ENCODE measurements at places on chromosomes 16 and 17.

DNA sequence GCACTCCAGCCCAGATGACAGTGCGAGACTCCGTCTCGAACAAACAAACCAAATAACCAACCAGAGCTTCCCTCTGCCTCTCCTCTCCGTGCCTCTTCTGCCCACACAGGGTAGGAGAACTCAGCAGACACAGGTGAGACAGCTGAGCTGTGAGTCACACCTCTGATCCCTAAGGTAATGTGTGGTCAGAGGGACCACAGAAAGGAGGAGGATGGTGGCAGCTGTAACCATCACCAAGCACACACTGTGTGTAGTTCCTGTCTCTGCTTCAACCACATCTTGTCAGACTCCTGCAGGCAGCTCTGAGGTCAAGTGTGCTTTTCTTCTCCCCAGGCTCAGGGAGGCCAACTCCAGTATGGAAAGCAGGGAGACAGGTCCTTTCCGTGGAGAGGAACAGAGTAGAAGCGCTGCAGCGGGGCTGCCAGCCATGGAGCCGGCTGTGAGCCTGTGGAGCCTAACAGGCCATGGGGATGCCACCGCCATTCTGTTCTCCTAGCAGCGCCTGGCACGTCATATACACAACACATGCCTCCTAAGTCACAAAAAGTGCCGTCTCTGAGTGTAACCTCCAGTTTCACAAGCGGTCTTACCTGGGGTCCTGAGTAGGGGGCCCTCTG lies 7.1 kb downstream of the NUDT16L1 start:
- no peak for DNase-seq

DNA sequence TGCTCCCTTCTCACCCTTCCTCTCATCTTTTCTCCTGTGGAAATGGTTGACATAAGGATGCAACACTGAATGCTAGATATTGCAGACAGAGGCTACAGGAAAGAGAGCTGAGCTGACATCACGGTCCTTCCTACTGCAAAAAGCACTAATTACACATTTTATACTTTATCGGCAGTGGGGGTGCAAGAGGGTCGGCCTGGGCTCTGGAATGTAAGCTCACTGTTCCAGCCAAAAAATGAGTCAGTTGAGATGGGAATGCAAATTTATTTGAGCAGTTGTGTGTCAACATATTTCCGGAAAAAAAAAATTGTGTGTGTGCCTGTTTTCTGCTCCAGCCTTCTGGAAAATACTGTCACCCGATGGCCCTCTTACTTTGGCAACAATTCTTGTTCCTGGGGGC lies 14.1 kb upstream of the MRTFB start:
- DNase-seq = no peak

- peak; percentile 72 for DNase-seq
Observed at GRCh38 chr16:15952265-15952711, 2.9 kb downstream of the ABCC1 start.

- no peak for DNase-seq
Observed at GRCh38 chr17:73941919-73942530, 261.5 kb upstream of the RPL38 start.

GRCh38 chr17:76736349-76737081 lies 616 bp downstream of the SRSF2 start:
- DNase-seq = peak; percentile 91

DNA sequence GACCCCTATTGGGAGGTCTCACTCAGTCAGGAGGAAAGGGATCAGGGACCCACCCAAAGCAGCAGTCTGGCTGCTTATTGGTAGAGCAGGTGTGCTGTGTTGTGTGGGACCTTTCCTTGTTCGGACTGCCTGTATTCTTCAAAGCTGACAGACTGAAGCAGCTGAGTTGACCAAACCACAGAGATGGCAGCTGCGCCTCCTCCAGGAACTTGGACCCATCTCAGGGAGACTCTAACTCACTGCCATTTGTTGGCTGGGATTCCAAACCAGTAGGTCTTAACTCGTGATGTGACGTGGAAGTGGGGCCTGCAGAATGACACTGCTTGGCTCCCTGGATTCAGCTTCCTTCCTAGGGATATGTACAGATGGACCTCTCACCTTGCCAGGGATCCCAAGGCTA lies 9.6 kb upstream of the UQCRC2 start:
- DNase-seq = no peak

DNA sequence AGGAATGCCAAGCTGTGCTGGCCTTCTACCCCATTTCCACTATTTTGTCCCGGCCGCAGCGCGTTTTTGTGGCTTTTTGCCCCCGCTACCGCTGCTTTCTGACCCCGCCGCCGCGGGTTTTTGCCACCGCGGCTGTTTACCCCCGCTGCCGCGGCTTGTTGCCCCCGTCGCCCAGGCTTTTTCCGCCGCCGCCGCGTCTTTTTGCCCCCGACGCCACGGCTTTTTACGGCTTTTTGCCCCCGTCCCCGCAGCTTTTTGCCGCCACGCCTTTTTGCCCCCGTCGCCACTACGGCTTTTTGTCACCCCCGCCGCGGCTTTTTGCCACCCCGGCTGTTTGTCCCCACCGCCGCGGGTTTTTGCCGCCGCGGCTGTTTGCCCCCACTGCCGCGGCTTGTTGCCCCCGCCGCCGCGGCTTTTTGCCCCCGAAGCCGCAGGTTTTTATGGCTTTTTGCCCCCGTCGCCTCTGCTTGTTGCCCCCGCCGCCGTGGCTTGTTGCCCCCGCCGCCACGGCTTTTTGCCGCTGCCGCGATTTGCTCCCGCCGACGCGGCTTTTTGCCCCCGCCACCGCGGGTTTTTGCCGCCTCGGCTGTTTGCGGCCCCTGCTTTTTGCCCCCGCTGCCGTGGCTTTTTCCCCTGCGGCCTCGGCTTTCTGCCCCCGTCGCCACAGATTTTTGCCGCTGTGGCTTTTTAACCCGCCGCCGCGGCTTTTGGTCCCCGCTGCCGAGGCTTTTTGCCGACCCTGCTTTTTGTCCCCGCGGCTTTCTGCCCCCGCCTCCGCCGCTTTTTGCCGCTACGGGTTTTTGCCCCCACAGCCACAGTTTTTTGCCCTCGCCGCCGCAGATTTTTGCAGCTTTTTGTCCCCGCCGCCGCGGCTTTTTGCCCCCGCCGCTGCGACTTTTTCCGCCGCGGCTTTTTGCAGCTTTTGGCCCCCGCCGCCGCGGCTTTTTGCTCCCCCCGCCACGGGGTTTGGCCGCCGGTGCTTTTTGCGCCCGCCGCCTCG lies 520.4 kb upstream of the WSB1 start:
- DNase-seq = no peak

GRCh38 chr17:77432742-77433141 lies 292.0 kb downstream of the SEC14L1 start:
- no peak for DNase-seq
